ENCODE measurements at places on chromosomes 5 and 9.
A peak's percentile ranks its signal among the peaks of the same experiment; 100 is the strongest.

- DNase-seq = no peak
Observed at GRCh38 chr5:75667586-75667985, 49.7 kb downstream of the POC5 start.

DNA sequence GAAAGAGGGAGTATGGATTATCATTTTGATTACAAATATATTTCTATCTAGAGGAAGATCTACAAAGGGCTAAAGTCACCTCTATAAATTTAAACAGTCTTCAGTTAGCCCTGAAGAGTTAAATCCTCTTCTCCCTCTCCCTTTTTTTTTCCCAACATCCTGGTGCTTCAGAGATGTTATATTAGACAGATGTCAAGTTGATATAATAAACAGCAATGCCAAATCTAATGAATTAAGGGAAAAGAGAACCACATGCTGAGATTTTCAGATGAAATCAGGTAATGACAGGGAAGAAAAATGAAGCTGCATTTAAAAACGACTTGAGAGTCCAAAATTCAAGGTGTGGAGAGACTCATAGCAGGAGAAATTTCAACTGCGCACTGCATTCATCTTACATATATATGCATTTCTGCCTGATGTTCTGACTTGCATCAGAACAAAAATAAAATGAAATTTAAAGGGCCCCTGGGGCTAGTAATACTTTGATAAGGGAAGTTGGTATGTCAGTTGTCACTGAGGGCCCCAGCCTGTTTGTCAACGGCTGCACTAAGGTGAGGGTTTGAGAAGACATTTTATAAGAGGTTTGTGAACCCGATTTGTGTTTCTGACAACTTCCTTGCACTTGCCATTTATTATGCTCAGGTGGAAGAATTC, 338.9 kb upstream of the PANK3 start:
- DNase-seq = no peak

- no peak for DNase-seq
Observed at GRCh38 chr5:84239494-84239893, 145.2 kb downstream of the EDIL3 start.

DNA sequence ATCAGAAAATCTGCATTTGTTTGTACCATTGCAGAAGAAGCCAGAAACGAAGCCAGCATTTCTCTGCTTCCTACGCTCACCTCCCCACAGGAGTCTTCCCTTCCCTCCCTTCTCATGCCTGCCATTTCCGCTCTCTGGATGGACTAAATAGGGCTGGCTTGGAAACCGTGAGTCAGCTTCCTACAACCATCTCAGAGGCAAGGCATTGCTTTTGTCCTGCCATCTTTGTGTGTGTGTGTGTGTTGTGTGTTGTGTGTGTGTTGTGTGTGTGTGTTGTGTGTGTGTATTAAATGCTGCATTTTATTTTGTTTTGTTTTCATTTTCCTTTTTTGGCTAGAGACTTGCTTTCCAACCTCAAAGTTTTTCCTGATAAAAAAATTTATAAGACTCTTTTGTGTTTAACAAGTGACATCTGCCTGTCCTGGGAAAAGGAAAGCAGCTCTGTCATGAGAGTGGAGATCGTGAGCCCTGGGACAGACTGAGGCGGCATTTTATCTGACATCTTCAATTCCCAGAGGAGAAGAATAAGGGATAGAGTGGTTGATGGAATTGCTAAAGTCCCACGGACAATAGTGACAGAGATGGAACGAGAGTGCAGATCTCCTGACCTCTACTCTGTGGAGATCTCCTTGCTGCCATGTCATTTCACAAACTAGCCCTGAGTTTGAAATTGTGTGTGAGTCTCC, 7.5 kb upstream of the EGFLAM start:
- DNase-seq = no peak

- DNase-seq = no peak
Observed at GRCh38 chr5:61311056-61311610, 20.9 kb upstream of the ZSWIM6 start.

DNA sequence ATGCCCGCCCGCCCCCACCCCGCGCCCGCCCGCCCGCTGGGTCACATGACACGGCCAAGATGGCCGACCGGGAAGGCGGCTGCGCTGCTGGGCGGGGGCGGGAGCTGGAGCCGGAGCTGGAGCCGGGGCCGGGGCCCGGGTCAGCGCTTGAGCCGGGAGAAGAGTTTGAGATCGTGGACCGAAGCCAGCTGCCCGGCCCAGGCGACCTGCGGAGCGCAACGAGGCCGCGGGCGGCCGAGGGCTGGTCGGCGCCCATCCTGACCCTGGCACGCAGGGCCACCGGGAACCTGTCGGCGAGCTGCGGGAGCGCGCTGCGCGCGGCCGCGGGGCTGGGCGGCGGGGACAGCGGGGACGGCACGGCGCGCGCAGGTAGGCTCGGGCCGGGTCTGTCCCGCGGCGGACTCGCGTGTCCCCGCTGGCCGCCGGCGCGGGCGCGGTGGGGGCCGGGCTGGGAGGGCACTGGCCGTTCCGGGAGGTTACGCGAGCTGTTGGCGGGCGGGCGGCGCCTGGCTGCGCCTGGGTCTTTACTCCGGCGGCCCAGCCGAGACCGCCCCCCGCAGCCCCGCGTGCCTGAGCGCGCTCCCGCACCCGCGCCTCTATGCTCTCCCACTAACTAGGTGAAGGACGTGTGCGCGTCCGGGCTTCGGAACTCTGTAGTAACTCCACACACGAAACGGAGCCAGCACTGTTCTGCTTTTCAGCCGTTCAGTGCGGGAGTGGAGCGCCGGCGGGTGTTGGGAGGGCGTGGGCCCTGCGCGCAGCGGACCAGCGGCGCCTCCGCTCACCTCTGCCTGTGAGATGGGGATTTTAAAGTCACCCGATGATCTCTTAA, at the start of gene RUFY1:
Gene RUFY1 (plus strand): TSS at position 44 of the 832 bp plus-strand sequence. CDS start 16 bp downstream, at position 60.
- DNase-seq = peak; percentile 83

GRCh38 chr5:144944936-144945335, 774.3 kb downstream of the KCTD16 start:
- no peak for DNase-seq

DNA sequence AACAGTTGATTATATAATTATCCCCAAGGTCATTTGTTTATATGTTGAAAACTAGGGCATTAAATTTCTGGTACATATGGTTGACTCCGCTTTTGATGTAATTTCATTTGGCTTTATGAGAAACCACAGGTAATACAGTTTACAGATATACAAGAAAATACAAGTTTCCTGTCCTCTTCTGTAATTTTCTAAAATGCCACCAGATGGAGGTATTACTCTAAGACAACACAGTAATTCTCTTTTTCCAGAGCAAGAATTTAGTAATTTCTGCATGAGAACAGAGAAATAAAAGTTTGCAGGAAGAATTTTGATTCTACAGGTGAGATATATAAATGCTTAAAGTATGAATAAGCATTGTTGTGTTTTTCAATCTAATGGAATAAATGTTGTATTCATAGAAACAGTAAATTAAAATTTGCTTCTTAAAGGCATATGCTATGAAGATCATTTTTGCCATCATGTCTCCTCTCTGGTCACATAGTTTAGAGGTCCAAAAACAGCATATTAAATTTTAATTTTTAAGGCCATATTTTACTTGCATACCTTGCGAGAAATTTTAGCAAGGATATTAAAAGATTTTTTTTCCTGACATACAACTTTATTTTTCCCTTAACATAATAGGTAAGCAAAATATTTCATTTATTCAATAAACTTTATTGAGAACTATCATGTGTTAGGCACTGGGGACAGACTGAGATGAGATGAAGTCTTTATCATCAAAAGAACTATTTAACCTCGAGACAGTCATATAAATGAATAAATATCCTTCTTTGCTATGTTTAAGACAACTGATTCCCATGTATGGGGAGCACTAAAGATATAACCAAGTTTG, 22.7 kb downstream of the CHD1 start:
- no peak for DNase-seq

GRCh38 chr5:39140558-39141168, 66.5 kb upstream of the RICTOR start:
- no peak for DNase-seq

- no peak for DNase-seq
Observed at GRCh38 chr9:99833735-99834134, 12.1 kb downstream of the NR4A3 start.

DNA sequence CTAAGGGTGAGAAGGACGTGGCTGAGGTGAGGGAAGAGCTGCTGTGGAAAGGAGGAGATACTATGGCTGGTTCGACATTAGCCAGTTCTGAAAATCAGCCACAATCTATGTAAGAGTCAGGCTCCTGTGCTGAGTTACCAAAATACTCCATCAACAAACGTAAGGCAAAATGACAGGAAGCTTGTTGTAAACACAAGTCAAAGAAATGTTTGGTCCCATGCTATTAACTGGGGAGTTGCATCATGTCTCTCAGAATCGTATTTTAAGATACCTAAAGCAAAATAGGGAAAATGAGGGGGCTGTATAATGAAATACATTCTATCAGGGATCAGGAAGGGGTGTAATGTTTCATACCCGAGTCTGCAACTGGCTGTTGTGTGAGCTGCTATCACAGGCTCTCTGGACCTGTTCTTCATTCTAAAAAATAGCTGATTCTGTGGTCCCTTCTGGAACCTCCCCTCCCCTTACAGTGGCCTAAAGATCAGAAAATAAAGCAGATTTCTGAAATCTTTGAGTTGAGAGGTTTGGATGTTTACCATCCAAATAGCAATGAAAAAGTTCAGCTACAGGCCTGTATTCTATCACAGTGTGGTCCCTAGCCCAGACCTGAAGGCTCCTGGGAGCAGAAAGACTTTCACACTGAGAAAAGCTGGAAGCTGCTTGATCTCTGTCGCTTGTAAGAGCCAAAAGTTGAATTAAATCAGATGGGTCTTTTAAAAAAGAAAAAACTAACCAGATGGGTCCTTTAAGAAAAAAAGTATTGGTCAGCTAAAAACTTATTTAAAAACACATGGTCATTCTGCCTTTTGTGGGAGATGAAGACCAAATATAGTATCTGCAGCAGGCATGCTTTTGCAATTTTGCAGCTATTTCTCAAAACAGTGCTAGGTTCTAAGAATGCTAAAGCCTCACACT, 97.8 kb upstream of the SMC5 start:
- DNase-seq = no peak

DNA sequence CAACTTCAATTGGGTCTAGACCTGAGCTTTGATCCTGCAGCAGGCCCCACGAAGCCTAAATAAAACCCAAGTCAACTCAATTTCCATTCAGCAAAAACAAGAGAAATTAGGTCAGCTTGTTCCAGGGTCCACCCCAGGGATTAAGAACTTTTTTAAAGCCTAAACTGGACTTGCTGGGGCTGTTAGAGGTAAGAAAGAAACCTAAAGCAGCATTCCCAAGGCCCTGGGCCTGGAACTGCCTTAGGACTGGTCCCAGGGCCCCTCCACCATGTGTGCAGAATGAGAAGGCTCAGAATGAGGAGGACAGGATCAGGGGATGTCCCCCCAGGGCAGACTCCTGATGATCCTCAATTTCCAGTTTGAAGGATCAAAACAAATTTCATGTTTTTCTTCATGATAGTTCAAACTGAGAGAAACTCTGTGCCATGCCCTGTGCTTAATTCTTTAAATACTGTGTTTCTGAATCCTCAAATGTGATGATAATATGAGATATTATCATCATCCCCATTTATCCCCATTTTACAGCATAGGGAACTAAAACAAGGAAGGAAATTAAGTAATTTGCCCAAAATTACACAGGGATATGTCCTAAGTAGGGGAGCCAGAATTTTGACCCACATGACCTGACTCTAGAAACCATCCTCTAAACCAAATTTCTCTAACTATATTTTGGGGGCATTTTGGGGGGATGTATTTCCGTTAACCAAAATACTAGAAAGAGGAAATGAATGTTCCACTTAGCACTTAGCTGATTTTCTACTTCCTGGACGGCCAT, 64.5 kb downstream of the DENND1A start:
- no peak for DNase-seq

DNA sequence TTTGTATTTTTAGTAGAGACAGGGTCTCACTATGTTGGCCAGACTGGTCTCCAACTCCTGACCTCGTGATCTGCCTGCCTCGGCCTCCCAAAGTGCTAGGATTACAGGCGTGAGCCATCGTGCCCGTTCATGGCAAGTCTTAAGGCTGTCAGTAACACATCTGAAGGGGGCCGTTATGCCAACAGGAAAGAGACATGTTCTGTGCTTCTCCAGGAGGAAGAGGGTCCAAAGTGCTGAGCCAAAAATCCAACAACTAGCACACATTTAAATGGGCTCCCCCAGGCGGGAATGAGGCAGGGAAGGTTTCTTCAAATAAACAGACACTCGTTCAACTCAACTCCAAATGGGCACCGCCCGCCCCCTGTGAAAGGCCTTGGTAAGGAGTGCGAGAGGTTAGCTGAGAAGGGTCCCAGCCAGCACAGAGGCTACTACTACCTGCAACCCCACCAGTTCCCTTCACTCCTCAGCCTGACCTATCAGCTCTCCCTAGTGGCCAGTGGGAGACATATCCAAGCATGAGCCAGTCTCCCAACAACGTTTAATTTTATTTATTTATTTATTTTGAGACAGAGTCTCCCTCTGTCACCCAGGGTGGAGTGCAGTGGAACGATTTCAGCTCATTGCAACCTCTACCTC, 84.1 kb upstream of the DMRT1 start:
- DNase-seq = peak; percentile 10

- peak; percentile 40 for DNase-seq
Observed at GRCh38 chr5:80216753-80217596, 38.9 kb downstream of the SERINC5 start.

DNA sequence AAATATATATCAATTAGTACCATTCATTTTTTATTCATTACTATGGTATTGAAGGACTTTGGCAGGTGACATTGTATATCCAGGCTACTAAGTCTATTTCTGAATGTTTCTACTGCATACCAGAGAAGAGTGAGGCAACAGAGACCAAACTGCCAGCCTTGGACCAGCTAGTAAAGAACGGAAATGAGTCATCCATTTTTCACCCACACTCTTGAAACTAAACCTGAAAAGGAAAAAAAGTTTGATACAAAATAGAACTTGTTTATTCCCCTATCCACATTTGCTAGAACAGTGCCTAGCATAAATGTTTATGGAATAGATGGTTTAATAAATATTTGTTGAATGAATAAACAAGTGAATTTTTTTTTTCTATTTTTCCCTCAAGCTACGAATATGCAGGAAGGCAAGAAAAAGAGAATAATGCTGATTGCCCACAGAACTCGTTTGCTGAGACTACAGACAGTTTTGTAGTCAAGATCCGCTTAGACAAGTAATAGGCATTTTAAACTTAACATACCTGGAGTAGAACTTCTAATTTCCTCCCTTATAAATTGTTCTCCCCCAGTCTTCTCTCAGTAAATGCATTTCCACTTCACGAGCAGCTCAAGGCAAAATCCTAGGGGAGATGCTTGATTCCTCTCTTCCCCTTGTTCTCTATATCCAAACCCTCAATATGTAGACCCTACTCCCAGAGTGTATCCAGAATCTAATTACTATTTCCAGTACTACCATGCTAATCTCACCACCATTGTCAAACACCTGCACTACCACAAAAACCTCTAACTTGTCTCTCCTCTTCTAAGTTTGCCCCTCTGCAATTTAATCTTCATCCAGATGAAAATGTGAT, 146.2 kb upstream of the RASA1 start:
- no peak for DNase-seq

- no peak for DNase-seq
Observed at GRCh38 chr9:83429229-83429628, 109.0 kb downstream of the FRMD3 start.

GRCh38 chr9:132231019-132231701, 69.3 kb downstream of the NTNG2 start:
- DNase-seq = no peak
